ENCODE measurements at places on chromosomes 16 and 17. TPM values are rescaled to one million over a fixed set of nuclear protein-coding genes. Genes with fewer than 3 reads are reported as not detected.
A peak's percentile ranks its signal among the peaks of the same experiment; 100 is the strongest.

CCL22 gene
- 0.16 TPM for total RNA-seq

GRCh38 chr17:42458497-42459255, at the start of gene ATP6V0A1:
TSS of gene ATP6V0A1 (plus strand) at chr17:42458878. CDS start at chr17:42460895, 2,017 bp downstream.
- H3K4me3 ChIP-seq = peak within 1 kb of the TSS; percentile 65
- H3K36me3 ChIP-seq = no peaks in the 10 kb centered on the region
- peak within 1 kb of the TSS; percentile 93 for H3K27ac ChIP-seq
- DNase-seq = peak; percentile 96

DNA sequence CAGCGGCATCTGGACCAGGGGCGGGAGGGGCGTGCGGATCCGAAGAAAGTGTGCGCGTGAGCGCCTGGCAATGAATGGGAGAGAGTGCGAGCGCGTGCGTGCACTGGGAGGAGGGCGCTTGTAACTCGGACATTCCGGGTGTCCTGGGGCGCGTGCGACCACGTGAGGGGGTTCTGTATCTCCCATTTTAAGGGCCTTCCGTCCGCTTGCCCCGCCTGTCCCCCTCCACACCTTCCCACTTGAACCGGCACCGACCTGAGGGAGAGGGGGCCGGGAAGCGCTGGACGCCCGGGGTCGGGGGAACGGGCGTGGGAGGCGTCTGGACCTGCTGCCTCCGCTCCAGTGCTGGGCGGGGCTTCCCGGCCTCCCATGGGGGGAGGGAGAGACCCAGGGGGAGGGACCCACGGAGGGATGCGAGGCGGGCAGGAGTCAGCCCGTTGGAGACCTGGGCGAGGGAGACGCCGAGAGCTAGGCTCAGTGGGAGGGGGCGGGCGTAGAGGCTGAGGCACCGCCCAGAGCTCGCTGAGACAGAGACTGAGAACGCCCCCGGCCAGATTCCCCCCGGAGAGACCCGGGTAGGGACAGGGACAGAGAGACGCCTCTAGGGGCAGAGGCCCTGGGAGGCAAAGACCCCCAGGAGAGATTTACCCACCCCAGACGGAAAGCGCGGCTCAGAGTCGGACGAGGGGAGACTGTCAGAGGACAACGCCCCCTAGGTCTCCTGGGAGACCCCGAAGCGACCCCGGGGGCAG, at the start of gene KREMEN2:
Gene KREMEN2 (plus strand): TSS at position 553 of the 752 bp plus-strand sequence. CDS start 246 bp downstream, outside the sequence.
- H3K27ac ChIP-seq = no peak within 1 kb of the TSS
- H3K4me1 ChIP-seq = peaks cover 11% of the 10 kb centered on the region
- H3K36me3 ChIP-seq = no peaks in the 10 kb centered on the region
- no peak within 1 kb of the TSS for H3K4me3 ChIP-seq
- peaks cover 26% of the 10 kb centered on the region for H3K27me3 ChIP-seq

- no peak overlapping the region for H3K27ac ChIP-seq
- H3K4me1 ChIP-seq = no peaks in the 10 kb centered on the region
- H3K36me3 ChIP-seq = no peaks in the 10 kb centered on the region
- no peak overlapping the region for H3K4me3 ChIP-seq
- H3K27me3 ChIP-seq = no peaks in the 10 kb centered on the region
Measured at GRCh38 chr17:57614742-57615141, 130.4 kb downstream of the CCDC182 start.

DNA sequence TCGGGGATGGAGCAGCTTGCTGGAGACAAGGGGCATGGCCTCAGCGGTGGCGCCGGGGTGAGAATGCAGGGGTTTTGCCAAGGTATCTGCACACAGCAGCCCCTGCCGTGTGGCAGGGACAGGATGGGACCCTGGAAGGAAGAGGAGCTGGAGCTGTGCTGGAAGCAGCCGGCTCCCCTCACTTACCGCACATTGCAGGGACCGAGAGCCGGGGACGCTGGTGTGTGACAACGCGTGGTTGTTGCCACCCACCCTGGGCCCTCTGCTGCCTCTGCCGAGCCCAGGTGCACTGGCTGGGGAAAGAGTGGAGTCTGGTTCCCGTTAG, 3.0 kb downstream of the NUBP2 start:
- H3K27me3 ChIP-seq = no peaks in the 10 kb centered on the region
- DNase-seq = no peak
- H3K27ac ChIP-seq = no peak overlapping the region
- H3K4me1 ChIP-seq = no peaks in the 10 kb centered on the region
- H3K4me3 ChIP-seq = no peak overlapping the region

DNA sequence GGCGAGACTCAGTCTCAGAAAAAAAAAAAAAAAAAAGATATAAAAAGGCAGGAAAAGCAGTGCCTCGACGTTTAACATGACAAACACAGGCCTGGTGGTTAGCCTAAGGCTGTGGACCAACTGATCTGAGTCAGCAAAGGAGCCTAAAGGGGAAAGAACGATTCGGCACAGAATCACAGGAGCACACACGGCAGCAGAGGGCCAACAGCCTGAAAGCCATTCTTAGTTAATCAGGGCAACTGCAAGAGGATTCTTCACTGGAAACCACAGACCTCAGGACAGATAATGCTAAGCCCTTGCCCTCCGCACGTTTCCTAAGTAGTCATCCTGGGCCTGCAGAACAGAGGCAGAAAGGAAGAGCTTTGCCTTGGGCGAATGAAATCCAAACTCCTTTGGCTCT, 14.7 kb downstream of the TMEM11 start:
- H3K27me3 ChIP-seq = no peaks in the 10 kb centered on the region
- no peaks in the 10 kb centered on the region for H3K4me1 ChIP-seq
- H3K36me3 ChIP-seq = no peaks in the 10 kb centered on the region

- DNase-seq = no peak
- H3K4me1 ChIP-seq = no peaks in the 10 kb centered on the region
- no peak overlapping the region for H3K27ac ChIP-seq
- no peaks in the 10 kb centered on the region for H3K36me3 ChIP-seq
- H3K27me3 ChIP-seq = no peaks in the 10 kb centered on the region
Measured at GRCh38 chr16:88905563-88905962, 39.1 kb upstream of the PABPN1L start.

DNA sequence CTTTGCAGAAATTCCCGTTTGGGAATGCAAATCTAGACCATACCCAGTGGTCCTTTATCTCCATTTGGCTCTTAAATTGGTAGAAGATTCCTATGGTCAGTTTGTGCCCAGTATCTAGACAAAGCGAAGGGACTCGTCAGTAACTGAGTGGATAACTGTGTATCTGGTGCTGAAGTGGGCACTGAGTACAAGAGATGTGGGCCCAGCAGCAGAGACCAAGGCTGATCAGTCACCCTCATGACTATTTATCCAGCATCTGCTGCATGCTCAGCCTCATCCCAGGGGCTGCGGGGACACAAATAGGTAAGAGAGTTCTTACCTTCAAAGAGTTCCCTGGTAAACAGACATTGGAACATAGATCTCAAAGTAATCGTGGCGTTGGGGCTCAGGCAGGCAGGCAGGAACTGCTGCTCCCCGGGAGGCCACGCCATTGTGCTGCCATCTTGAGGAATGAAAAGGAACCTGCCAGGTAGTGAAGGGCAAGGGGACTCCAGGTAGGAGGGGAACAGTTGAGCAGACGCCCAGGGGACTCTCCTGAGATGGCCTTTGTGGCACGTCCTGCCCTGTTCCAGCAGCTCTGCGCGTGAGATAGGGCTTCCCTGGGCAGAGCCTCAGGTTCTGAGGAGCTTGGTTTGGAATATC, 10.3 kb downstream of the NT5M start:
- H3K36me3 ChIP-seq = no peaks in the 10 kb centered on the region
- no peak overlapping the region for H3K27ac ChIP-seq
- peak; percentile 61 for DNase-seq
- H3K27me3 ChIP-seq = no peaks in the 10 kb centered on the region
- H3K4me1 ChIP-seq = no peaks in the 10 kb centered on the region

DNA sequence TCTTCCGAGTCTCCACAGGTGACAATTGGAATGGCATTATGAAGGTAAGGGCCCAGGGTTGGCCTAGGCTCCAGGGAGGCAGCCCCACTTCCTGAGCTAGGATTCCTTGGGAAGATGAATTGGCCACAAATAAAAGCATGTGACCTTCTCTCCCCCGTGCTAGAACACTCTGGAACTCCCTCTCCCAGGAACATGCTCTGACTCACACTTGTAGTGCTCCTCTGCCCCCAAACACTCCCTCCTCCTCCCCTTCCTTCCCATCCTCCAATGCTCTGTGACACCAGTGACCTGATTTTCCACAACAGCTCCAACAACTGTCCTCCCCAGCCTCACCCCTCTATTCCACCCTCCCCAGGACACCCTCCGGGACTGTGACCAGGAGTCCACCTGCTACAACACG, 16.4 kb upstream of the ABCC3 start:
- no peaks in the 10 kb centered on the region for H3K27me3 ChIP-seq
- H3K4me1 ChIP-seq = no peaks in the 10 kb centered on the region
- no peak overlapping the region for H3K27ac ChIP-seq
- H3K36me3 ChIP-seq = no peaks in the 10 kb centered on the region

Data from right lobe of liver (tissue), 6 donors.